ENCODE measurements at places on chromosomes 6 and 20.

GRCh38 chr6:116244284-116244683 is 9.6 kb downstream of the TSPYL4 start:
- no peak for DNase-seq

GRCh38 chr6:156889986-156890385 is 112.8 kb downstream of the ARID1B start:
- no peak for DNase-seq

- DNase-seq = no peak
Observed at GRCh38 chr20:32429745-32430360, 71.7 kb downstream of the ASXL1 start.

- no peak for DNase-seq
Observed at GRCh38 chr6:39819228-39819627, 27.1 kb downstream of the DAAM2 start.

- peak; percentile 47 for DNase-seq
Observed at GRCh38 chr6:36999061-36999750, 6.2 kb upstream of the FGD2 start.

GRCh38 chr20:38907918-38908677 is 18.1 kb upstream of the FAM83D start:
- DNase-seq = no peak

DNA sequence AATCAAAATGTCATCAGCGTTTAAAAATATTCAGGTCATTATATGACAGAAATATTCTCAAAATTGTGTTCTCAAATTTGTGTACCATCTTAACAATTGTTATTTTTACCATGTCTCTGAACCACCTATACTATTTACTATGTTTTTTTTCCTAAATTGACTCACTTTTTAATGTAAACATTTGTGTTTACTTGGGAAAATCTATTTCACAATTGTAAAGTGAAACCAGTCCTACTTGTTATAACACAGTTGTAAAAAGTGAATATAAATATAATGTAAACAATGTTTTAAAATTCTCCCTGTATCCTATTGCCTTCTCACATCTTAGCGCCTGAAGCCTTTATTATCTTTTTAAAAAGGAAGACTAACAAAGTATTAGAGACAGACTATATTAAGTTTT is 83.5 kb downstream of the ADGRG6 start:
- DNase-seq = no peak

DNA sequence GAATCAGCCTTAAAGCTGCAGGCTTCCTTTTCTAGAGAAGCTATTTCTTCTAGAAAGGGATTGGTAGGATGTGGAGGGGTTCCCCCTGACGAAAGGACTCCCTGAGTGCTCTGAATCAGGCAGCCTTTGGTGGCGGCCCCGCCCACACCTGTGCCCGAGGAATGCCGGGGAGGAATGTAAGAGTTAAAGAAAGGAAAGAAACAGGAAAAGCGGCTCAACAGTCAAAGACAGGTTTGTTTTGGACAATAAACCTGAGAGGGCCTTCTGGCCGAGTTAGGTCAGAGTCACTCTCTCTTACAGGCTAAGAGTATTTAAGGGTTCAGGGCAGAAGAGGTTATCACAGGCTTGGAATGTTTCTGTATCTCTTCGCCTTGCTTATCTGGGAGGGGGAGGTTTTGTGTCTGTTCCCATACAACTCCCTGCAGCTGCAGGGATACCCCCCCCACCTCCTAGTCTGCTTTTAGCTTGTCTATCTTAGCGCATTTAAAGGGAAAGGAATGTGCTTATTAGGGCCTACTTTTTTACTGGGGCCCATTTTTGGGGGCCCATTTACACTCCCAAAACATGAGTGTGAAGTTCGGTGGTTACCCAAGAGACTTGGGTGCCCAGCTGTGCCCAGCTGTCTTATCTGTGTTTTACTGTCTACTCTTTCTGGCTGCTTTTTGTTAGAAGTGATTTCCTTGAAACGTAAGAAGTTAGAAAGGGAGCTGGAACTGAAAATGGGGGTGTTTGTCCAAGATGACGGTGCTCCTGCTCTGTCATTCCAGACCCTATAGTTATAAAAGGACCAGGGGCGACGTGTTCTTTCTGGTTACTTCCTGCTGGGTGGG is 32.8 kb downstream of the DYNLT1 start:
- no peak for DNase-seq

- DNase-seq = no peak
Observed at GRCh38 chr6:143331362-143331761, 119.1 kb downstream of the ADAT2 start.

DNA sequence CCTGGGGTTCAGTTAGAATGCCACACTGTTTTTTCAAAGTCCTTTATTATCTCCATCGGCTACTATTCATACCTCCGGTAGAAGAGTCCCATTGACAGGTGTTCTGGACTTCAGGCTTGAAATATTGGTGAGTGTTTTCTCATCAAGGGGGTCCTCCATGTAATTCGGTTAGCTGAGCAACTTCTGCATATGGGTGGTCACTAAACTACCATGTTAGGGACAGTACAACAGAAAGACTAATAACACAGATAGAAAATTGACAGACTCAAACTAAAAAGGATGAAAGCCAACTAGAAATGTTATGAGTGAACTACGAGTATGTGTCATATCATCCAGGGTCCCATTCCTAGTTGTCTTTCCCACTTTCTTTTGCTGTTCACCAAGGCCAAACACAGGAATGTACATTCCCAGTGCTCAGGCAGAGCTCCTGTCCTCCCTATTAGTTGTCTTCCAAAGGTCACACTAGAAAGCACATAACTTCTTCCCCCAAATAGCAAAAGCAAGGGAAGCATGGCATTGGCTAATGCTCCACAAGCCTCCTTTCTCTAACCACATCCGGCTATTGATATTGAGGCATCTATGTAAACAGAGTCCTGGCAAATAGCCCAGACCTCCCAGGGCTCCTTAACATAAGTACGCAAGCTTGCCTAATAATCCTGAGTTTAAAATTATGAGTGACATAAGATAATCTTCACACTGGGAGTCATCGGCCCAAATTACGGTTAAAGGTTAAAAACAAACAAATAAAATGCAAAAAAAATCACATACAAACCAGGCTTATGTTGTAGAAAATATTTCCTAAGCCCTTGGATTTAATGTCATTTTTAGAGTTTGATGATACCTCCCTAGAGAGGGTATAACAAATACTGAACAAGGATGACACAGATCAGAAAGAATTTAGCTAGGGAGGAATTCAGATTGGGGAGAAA is 13.2 kb downstream of the CCN2 start:
- no peak for DNase-seq

GRCh38 chr6:16130437-16130891 is 1.6 kb downstream of the MYLIP start:
- peak; percentile 20 for DNase-seq

- no peak for DNase-seq
Observed at GRCh38 chr6:54002116-54002515, 109.1 kb upstream of the MLIP start.

GRCh38 chr20:4811661-4812181 is 90.0 kb downstream of the PRND start:
- peak; percentile 82 for DNase-seq

DNA sequence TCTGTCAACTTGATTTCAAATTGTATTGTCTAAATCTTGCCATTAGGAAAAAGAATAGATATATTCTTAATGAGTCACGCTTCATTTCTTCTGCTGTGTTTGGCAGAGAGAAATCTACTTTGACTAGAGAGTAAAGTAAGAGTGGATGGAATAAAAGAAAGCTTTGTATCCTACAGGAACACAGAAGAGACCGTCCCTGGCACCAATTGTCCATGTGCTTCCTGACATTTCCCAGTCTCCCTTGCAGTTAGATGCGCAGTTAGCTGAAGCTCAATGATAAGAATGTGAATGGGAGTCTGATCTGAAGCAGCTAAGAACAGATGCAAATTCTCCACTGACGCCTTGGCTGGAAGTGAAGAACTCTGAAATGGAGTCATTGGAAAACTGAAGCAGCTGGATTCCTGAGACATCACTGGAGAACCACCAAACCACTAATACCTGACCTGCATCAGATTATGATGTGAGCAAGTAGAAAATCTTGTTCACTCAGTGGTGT is 528.2 kb upstream of the MARCKS start:
- DNase-seq = no peak

DNA sequence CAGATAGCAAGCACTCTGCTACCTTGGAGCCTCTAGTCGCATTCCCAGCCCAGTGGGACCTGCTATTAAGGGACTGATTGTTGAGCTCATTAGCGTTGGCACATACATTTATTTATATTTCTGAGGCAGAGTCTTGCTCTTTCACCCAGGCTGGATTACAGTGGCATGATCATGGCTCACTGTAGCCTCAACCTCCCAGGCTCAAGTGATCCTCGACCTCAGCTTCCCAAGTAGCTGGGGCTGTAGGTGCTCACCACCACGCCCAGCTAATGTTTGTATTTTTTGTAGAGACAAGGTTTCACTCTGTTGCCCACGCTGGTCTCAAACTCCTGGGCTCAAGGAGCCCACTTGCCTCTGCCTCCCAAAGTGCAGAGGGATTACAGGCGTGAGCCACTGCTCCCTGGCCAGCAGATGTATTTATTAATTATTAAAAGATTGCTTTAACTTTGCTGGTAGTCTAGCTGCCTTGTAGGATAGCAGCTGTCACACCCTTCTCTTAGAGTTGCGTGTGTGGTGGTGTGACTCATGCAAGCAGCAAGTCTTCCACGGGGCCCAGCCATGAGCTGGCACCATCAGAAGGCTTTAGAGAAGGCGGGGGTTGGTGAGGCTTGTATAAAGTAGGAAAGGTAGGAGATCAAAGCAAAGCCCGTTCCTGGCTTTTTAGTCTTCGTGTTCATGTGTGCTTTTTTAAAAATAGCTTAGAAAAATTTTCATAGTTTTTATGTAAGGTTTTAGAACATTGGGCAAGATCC is 16.5 kb downstream of the ACTR5 start:
- DNase-seq = no peak

GRCh38 chr6:170371588-170371987 is 65.0 kb downstream of the FAM120B start:
- DNase-seq = no peak

- no peak for DNase-seq
Observed at GRCh38 chr6:170005665-170006064, 254.2 kb downstream of the ERMARD start.

- DNase-seq = no peak
Observed at GRCh38 chr20:56316051-56316450, 42.7 kb upstream of the FAM210B start.

- DNase-seq = no peak
Observed at GRCh38 chr6:108321253-108321747, 26.4 kb downstream of the AFG1L start.

- no peak for DNase-seq
Observed at GRCh38 chr6:11427723-11428245, 109.8 kb upstream of the TMEM170B start.

DNA sequence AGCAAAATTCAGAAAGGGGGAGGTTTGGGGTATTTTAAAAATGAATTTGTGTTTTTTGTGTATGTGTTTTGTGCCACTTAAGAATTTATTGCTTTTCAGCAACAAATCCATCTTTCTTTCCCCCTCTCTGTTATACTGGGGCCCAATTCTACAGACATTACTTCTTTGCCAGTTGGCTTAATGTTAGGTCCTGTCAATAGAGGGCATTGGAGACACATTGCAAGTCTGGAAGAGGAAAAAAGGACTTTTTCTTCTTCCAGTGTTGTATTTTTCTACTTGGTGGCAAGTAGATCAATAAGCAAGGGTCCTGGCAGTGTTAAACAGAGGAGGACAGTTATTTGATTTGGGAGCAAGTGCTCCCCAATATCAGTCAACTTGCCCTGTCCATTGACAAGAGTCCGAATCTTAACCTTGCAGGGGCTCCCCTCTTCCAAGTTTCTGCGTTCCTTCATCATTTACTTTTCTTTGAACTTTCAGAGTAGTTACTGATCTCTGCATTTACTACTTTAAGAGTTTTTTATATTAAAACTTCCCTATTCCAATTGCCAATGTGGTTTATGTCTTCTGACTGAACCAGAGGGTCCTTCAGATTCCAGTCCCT is 23.4 kb downstream of the SCML4 start:
- DNase-seq = no peak

DNA sequence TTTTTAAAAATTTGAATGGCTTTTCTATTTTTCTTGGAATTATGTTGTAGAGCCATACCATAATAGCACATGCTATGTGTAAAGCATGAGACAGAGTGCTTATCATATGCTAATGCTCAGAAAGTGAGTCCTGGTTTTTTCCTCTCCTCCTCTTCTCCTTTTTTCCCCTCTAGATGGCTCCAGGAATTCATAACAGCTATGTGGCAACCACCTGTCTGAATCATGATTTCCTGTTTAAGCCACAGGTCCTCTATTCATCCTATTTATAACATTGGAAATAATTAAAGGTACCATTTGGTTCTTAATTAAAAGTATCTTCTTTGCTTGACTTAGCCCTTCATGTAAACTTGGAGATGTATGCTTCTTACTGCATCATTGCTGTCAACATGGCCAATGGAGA is 260.0 kb upstream of the MAP3K7 start:
- DNase-seq = no peak

DNA sequence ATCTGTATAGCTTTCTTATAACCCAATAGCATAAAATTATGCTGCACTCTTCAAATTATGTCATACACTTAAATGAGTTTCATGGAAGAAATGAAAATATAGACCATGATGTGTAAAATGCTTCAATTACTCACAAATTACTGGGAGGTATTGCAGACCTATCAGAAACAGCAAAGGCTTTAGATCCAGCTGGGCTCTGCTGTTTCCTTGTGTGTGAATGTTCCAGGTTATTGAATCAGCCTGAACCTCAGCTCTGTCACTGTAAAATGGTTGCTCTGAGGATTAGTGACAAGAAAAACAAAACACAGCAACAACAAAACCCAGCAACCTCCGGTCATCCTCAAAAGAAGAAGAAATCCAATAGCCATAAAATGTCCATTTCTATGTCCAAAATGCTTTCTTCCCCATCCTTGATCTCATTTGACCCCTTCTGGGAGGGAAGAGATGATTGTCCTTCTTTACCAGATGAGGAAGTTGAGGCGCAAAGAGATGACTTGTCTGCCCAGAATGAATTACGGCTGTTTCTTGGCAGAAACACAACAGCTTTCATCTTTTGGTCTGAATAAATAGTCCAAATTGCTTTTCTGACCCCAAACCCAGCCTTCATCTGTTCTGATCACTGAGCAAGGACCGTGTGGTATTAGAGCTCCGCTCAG is 42.2 kb upstream of the TGM6 start:
- DNase-seq = no peak

- DNase-seq = peak; percentile 34
Observed at GRCh38 chr6:69880601-69881000, 14.2 kb downstream of the COL19A1 start.

- DNase-seq = no peak
Observed at GRCh38 chr20:56005389-56005715, at the start of gene CBLN4. Gene CBLN4, minus strand, starts transcription at chr20:56005519. Its CDS starts 1,348 bp downstream, at chr20:56004171.

GRCh38 chr6:154219250-154219649 is 137.4 kb downstream of the IPCEF1 start:
- no peak for DNase-seq

- no peak for DNase-seq
Observed at GRCh38 chr6:69789578-69789977, 7.2 kb downstream of the LMBRD1 start.

- peak; percentile 77 for DNase-seq
Observed at GRCh38 chr20:4956200-4956810, 45.0 kb downstream of the SLC23A2 start.

GRCh38 chr20:40508821-40509220 is 180.2 kb downstream of the MAFB start:
- no peak for DNase-seq

GRCh38 chr20:47501116-47501481 is 588 bp upstream of the NCOA3 start:
- no peak for DNase-seq
